ENCODE measurements at places on chromosomes 12 and 14.

- DNase-seq = no peak
Measured at GRCh38 chr12:75805905-75806304, 225.7 kb downstream of the PHLDA1 start.

DNA sequence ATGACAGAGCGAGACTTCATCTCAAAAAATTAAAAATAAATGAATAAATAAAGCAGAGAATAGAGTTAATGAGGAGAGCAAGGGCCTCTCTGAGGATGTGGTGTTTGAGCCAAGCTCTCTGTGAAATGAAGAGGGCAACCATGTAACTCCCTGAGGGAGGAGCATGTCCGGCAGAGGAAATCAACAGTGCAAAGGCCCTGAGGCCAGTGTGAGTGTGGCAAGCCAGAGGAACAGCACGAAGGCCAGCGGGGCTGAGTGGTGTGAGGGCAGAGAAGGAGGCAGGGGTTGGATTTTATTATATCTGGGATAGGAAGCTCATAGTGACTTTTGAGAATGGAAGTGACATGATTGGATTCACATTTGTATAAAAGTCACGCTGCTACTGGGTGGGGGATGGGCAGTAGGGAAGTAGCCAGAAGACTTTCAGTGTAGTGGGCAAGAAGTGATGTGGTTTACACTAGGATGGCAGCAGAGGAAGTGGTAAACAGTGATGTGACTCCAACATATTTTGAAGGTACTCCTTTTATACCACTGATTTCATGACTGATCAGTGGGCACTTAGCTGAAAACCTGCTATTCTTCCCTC is 10.3 kb upstream of the LRP1-AS start:
- no peak for DNase-seq

GRCh38 chr12:51630986-51631385 is 40.0 kb downstream of the SCN8A start:
- DNase-seq = no peak

- no peak for DNase-seq
Measured at GRCh38 chr14:100750762-100751699, 24.3 kb downstream of the DLK1 start.

DNA sequence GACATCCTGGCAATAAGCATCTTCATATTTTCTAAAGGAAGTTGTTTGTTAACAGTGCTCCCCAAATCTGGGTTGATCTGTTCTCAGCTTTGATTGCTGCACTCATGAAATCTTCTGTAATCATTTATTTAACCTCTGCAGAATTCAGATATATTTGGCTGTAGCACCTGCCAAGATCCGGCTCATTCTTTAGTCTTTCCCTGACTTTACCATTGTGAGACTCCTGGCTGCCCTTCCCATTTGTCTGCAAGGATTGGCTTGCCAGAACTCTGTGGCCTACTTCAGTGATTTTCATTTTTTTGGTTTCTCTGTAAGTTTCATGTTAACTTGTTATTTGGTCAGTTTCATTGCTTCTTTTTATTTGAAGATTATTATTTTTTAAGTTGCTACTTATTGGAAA is 191.2 kb upstream of the PLXNC1 start:
- no peak for DNase-seq

DNA sequence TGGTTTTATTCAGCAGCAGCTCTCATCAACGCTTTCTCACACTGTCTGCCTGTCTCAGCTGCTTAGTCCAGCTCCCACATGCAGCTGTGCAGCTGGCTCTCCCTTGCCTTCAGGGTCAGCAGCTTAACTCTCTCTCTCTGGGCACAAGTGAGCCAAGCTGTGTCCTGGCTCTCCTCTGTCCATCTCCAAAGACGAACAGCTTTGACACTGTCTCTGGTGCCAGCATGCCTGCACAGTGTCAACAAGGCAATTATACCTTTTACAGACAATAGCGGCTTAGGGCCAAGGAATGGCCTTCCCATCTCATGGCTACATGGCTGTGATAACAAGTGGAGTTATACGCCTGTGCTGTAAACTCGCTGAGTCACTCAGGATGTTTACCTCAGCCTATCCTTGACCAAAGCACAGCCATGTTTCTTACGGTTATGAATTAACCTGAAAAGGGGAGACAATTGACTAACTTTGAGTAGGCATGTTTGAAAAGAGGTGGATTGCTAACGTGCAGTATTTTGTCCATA is 38.4 kb upstream of the MANSC4 start:
- DNase-seq = no peak

GRCh38 chr12:109255377-109255776 is 53.7 kb downstream of the FOXN4 start:
- no peak for DNase-seq

GRCh38 chr14:102748806-102749205 is 28.4 kb upstream of the TRAF3 start:
- DNase-seq = no peak

GRCh38 chr12:82108615-82109014 is 249.6 kb downstream of the CCDC59 start:
- no peak for DNase-seq

DNA sequence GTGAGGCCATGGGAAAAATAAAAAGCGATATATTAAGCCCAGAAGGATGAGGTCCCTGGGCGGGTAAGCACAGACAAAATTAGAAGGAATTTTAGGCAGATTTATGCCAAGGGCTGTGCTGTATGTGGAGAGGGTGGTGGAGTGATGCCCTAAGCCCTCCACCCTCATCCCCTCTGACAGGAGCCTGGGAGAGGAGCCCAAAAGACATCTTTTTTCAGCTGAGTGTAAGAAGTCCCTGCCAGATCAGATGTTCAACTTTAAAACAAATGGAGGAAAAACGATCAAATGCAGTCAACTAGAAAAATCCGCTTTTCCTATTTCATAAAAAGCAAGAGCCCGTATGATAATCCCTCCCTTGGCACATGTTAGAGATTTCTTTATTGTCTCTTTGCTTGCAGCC is 47.7 kb upstream of the NRXN3 start:
- DNase-seq = no peak

DNA sequence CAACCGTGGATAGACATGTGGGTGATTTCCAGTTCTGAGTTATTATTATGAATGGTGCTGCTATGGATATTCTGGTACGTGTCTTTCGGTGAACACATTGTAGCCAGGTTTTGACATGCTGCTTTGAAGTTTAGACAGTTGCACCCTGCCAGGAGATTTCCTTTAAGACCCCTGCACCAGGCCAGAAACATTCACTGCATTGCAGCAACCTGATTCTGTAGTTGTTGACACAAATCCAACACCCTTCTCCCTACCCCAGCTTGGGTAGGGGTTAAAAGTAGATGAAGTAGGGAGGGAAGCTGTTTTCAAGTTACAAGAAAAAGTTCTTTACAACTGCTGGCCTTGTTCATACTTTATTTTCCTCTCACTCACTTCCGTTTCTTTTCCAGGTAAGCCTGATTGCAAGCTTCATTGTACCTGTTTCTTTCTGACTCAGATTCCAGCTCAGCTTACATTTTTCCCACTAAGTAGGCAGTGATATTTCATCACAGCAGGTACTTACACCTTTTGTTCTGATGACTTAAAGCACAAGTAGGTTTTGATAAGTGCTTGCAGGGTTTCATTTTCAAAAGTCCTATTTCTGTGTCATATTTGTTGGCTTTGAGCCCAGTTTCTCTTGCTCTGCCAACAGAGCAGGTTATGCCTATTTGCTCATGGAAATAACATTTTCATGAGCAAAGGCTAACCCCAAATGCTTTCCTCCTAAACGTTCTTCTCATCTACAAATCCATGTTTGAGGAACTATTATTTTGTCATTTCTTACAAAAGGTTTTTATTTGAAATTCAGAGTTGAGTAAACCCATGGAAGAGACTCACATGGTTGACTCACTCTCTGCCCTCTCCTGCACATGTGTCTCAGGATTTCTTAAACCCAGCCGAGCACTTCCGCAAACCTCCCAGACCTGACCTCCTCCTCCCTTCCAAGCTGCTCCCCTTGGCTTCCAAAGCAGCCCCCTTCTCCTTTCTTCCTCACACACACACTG is 12.1 kb upstream of the LTA4H start:
- no peak for DNase-seq

DNA sequence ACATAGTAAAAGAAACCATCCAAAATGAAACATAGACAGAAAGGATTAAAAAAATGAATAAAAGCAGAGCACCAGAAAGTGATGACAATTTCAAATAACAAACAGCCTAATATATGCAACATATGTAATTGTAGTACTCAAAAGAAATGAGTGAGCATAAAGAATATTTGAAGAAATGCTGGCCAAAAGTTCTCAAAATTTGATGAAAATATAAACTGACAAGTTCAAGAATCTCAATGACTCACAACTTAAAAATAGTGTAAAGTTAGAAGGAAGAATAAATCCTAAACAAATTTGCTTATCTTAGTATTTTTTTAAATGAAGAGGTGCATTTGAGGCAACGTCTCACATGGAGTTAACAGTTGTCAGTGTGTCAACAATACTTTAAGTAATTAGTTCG is 498.9 kb downstream of the SLC6A15 start:
- DNase-seq = no peak

- no peak for DNase-seq
Measured at GRCh38 chr12:119369907-119370546, 35.5 kb downstream of the CCDC60 start.

GRCh38 chr12:32457251-32458025 is 58.1 kb downstream of the FGD4 start:
- DNase-seq = no peak

DNA sequence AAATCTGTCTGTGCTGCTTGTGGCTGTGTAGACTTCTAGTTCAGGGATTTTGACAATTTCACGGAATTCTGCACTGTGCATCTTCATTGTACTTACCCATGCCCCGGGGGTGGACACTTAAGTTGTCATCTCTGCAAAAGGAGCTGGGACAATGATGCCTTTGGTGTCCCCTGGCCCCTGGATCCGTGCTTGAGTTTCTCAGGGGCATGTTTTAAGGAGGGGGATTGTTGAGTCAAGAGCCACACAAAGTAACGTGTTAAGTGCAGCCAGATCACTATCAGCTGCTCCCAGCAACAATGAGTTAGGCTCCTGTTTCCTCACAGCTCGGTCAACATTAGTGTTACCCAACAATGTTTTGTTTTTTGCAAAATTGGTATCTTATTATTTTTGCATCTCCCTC is 305.0 kb upstream of the DIO3 start:
- DNase-seq = no peak

DNA sequence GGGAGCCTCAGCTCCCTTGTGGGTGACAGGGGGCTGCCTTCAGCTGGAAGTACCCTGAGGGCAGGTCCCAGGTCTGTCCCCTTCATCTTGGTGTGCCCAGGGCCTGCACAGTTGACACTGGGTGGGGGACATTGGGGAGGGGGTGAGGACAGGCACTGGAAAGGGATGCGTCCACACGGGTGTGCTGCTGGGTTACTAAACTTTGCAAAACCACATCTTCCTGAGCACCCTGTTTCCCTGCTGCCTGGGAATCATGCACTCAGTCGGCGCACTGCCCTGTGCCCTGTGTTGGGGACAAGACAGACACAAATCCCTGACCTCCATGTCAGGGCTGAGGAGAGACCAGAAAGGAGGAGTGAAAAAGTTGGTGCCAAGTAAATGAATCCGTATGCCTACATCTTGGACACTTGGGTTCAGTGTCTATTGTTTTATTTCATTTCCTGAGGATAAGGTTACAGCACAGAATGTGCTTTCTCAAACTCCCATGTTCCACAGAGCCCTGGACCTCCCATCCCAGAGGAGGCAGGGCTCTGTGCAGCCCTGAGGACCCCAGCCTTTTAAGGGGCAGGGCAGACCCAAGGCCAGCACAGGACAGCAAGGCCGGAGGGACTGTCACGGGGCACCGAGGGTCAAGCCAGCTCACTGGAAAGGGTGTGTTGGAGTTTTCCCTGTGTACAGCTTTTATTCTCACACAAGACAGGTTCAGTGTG is 2.9 kb upstream of the SLC25A29 start:
- DNase-seq = no peak

DNA sequence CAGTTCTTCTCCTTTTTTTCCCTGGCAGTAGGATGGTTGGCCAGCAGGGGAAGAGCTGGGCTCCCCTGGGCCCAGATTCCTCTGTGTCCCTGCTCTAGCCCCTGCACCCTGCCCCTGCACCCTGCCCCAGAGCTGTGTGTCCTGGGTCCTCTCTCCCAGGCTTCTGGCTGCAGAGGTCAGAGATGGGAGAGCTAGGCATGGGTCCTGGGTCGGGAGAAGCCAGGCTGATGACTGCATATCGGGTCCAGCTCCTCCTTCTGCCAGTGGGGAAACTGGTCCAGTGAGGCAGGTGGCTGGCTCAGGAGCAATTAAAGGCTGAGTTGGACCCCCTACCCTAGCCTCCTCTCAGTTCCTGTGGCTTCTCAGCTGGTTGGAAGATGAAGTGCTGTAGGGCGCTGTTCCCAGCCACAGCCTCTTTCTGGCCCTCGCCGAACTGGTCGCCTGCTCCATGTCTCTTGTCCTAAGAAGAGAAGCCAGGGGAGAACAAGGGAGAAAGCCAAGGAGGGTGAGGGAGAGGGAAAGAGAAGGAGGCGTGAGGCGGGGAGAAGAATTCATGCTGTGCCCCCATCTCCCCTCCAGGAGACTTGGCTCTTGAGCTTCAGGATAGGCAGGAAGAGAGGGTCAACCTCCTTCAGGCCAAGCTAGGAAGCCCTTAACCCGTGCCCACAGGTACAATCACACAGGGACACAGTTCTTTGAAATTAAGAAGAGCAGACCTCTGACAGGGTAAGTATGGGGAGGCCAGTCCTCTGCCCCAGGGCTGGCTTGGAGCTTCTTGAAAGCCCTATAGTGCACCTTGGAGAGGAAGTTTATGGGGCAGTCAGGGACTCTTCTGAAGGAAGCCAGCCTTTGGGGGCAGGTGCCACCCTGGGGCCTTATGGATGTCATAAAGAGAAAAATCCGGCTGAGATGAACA is 9.5 kb downstream of the VASH1 start:
- no peak for DNase-seq

DNA sequence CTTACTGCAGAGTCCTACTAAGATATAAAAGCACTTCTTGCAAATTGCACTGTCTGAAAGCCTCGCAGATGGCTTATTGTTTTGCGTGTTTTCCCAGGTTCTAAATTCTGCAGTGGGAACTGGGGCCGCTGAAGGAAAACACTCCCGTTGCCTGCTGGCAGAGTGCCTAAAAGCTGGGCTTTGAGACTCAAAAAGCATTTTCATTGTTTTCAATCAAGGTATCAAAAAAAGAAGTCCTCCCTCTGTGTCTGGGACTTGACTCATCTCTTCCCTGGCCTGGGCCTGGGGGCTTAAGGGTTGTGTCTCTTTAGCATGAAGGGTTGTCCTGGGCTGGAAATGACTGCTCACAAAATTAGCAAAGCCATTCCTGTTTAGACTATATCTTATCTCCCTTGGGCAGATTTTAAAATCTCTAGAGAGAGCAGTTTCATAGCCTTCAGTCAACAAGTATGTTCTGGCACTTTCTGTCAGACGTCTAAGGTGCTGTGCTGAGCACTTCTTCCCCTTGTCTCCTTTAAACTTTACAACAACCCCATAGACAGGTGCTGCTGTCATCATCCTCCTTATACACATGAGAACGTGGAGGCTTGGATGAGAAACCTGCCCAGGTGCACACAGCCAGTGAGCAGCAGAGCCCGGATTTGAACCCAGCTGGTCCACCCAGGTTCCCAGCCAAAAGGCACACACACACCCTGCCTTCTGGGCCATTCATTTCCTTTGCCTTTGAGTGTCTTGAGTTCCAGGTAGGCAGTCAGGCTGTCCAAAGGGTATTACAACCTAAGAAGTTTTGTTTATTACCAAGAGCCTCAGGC is 31.1 kb downstream of the ELK3 start:
- no peak for DNase-seq

Measured in left renal pelvis (tissue), 4 donors.